ENCODE measurements at places on chromosomes 4 and X.

GRCh38 chr4:2125831-2126230 is 66.7 kb downstream of the NAT8L start:
- DNase-seq = no peak

GRCh38 chr4:81180916-81181315 is 34.1 kb downstream of the PRKG2 start:
- no peak for DNase-seq

- DNase-seq = peak; percentile 84
Observed at GRCh38 chr4:15956179-15956850, 6.7 kb downstream of the FGFBP2 start.

GRCh38 chrX:132384301-132384700 is 104.5 kb downstream of the MBNL3 start:
- no peak for DNase-seq

GRCh38 chrX:153645151-153645550 is 1.9 kb upstream of the DUSP9 start:
- no peak for DNase-seq

DNA sequence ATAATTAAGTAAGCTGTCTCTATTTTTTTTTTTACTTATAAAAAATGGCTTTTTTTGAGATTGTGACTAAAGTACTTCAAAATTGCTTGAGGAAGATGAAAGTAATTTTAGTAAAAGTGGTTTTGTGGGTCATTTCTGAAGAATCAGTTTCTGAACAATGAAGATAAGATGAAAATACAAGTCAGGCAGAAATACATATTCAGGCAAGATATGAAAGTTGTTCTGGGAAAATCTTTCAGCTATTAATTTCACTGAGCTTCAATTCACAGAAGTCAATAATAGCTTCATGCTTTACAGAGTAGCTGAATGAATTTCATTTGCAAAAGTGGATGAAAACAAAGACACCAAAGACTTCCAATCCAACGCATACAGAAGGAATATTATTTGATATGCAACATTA is 305.2 kb upstream of the ARSJ start:
- no peak for DNase-seq

DNA sequence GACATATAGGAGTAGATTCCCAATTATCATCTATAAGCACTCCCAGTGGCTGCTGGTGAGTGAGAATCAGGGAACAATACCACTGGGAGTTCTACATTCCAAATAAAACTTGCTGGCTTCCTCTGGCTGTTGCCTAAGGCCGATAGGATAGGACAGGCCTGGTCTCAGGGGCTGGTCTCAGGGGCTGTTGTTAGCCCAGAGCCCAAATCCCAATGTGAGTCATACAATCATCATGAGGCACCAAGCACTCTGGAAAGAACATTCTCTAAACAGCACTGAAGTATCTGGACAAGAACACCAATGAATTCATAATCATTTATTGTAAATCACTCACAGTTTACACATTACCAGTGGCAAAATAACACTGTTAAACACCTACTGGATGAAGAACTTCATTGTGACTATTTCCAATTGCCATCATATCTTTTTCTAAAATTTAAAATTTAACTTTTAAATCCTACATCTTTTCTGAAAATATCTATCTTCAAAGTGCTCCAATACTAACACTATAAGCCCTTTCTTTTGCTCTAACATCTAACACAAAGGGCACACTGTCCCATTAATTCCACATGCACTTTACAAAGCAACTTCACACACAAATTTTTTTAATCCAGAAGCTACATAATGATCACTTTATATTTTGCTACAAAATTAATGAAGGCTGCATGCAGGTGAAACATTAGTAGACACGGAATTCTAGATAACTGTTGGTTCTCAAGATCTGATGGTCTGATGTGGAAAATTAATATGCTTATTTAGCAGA is 67.6 kb upstream of the TMEM150C start:
- no peak for DNase-seq

DNA sequence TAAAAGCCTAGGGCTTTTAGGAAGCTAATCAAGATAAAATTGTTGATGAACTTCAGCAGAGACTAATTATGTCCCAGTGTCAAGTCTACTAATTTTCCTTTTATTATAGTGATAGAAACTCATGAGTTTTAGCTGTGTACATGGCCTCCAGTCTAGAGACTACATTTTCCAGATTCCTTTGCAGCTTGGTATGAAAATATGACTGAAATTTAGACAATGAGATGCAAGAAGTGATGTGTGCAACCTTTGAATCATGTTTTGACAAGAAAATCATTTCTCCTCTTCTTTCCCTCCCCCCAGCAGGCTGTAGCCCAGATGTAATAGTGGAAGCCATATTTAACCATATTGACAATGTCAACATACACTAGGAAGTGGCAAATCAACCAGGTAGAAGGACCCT is 30.3 kb upstream of the IL13RA2 start:
- DNase-seq = no peak

- DNase-seq = peak; percentile 39
Observed at GRCh38 chr4:158535130-158535614, 13.5 kb downstream of the RXFP1 start.

DNA sequence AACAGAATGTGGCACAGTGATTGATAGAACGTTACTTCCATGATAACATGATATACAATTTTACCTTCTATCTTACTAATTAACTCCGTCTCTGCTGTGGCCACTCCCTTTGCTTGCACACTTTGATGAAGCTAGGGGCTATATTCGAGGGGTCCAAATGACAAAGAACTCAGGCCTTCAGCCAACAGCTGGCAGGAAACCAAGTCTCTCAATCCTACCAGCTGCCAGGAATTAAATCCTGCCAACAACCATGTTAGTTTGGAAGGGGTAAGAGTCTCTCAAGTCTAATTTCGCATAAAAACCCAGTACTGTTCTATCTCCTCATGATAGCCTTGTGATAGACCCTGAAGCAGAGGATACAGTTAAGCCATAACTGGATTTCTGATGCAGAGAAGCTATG is 1122.9 kb upstream of the PCDH10 start:
- DNase-seq = no peak

- DNase-seq = no peak
Observed at GRCh38 chrX:46920235-46920634, 8.0 kb downstream of the JADE3 start.

- no peak for DNase-seq
Observed at GRCh38 chr4:20676501-20677197, 23.6 kb upstream of the PACRGL start.

DNA sequence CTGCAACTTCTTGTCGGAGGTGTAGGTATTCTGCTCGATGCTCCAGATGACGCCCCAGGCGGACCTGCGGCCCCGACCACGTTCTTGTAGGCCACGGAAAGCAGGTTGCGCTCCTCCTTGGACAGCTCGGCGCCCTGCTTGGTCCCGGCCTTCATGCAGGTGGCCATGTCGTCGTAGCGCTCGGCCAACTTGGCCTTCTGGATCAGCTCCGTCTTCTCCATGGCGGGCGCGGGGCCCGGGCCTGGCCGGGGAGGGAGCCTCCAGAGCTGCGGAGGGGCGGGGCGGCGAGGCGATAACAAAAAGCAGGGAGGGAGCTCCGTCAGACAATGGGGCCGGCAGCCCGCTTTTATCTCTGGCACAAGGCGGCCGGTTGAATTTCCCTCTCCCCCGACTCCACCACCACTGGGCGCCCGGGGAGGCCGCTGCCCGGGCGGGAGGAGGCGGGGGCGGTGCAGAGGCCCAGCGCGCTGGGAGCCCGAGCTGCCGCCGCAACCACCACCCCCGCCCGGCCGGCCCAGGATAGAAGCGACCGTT is 28.3 kb upstream of the DRP2 start:
- DNase-seq = no peak

DNA sequence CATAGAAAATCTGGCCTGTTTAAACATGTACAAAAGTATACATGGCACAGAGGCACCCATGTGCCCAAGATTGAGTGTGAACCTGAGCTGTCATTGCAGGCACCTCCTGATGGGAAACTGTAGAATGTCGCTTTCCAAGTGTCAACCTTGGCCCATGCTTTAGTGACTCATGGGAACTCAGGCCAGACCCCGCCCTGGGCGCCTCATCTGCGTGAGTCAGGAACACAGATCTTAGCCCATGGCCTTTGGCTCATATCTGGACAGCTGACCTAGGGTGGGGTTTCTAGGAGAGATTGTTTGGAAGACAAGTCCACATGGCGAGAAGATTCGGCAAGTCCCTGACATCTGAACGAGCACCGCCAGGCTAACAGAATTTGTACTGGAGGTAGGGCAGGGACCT is 50.0 kb downstream of the CYTL1 start:
- no peak for DNase-seq

DNA sequence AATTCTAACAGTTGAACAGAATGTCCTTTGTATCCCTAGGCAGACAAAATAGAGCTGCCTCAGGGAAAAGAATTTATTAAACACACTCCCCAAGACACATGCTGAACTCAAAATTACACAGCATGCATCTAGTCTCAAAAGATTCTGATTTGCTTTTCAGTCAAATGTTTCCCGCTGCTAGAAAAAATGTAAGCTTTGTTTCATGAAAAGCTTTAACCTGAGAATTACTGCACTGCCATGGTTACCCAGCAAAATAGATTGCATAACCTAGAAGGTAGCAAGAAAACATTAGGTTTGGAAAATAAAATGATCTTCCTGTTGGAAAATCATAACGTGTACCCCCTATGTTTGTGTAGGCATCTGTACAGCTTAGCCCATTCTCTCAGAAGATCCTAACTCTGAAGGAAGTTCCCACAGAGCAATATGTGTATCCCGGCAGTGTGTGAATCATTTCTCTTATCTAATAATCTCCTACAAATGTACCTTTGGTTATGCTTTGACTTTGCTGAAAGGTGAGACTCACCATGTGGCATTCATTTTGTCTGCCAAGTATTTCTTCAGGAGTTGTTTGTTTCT is 646.9 kb downstream of the STPG2 start:
- DNase-seq = no peak

- no peak for DNase-seq
Observed at GRCh38 chrX:45449982-45450381, 249.3 kb upstream of the DIPK2B start.

- no peak for DNase-seq
Observed at GRCh38 chrX:72466493-72466892, 106.2 kb downstream of the HDAC8 start.

- no peak for DNase-seq
Observed at GRCh38 chr4:65367306-65367705, 303.0 kb downstream of the EPHA5 start.

DNA sequence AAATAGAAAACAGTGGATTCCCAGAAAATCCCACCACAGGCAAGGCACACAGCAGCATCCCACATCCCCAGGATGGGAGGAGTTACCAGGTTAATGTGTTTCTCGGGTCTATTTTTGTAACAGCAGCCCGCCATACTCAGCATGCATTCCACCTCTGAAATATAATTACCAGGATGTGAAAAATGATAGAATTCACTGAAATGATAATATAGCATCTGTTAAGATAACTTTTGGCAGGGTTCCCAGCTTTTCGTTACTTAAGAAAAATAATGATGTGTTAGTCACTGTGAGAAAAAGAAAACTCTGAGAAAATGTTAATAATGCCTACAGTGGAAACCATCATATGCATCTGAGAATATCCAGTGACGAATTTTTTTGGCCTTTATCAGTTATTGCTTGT is 87.1 kb downstream of the VCX2 start:
- no peak for DNase-seq

- no peak for DNase-seq
Observed at GRCh38 chr4:26737385-26737784, 123.3 kb upstream of the STIM2 start.

DNA sequence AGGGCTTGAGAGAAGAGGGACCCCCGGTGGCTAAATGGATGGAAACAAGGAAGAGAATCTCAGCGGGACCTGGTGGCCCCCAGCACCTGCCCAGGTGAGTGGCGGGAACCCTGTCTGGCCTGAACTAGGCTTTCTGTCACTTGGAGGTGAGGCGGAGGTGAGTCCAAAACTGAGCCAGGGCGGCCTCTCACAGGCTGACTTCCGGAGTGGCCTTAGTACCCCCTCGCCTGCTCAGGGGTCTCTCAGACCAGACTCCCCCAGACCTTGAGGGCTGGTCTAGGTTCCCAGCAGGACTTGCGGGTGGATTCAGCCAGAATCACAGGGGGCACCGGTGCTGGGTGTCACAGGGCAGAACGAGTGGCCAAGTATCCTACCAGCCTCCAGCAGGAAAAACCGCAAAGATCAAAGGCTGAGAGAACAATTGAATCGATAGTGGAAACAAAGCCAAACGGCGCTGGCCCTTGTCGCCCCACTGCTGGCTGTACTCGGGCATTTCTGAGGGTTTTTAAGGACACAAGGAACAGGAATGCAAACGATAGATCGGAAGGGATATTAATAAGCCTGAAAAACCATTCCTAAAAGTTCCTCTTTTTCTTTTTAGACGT is 67.8 kb downstream of the WFS1 start:
- DNase-seq = no peak

- no peak for DNase-seq
Observed at GRCh38 chr4:32890398-32890797, 2170.2 kb downstream of the PCDH7 start.

DNA sequence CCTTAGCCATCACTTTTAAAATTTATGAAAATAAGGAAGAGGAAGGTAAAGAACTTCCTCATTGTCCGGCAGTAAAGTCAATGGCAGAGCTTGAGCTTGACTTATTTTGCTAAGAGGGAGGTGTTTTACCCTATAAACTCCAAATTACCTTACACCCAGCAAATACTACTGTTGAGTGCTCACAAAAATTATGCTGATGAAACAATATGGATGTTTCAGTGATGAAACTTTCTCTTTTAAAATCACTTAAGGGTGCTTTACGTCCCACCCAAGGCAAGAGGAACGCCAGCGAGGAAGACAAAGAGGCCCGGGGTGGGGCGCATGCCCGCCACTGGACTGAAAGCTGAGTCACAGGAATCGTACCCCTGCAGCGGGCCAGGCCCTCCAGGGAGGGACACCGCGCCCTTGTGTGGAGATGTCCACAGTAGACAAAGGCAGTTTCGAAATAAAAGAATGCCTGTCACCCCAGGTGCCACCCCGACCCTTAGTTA is 560 bp upstream of the TMSB4X start:
- DNase-seq = peak; percentile 68

- peak; percentile 71 for DNase-seq
Observed at GRCh38 chr4:48033825-48034413, 17.3 kb downstream of the NIPAL1 start.

- DNase-seq = no peak
Observed at GRCh38 chrX:95291561-95291960, 1393.1 kb upstream of the DIAPH2 start.

DNA sequence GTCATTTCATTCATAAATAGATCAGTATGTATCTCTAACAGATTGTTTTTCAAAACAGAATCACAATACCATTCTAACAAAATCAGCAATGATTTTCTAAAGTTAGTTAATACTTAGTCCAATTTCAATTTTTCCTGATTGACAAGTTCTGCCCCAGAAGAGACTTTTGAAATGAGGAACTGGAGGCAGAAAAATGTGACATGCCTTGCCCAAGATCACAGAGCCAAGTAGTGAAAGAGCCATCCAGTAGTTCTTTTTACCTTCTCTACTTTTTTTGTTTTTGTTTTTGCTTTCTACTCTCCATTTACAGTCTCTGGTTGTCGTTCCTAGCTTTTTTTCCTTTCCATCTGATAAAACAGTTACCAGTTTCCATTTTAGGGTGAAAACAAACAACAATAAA is 129.3 kb upstream of the TMEM164 start:
- DNase-seq = no peak
